Aorta (tissue), 5 donors: ENCODE measurements at places on chromosomes 12 and 14. TPM values are rescaled to one million over a fixed set of nuclear protein-coding genes. Genes with fewer than 3 reads are reported as not detected.
A peak's percentile ranks its signal among the peaks of the same experiment; 100 is the strongest.

DNA sequence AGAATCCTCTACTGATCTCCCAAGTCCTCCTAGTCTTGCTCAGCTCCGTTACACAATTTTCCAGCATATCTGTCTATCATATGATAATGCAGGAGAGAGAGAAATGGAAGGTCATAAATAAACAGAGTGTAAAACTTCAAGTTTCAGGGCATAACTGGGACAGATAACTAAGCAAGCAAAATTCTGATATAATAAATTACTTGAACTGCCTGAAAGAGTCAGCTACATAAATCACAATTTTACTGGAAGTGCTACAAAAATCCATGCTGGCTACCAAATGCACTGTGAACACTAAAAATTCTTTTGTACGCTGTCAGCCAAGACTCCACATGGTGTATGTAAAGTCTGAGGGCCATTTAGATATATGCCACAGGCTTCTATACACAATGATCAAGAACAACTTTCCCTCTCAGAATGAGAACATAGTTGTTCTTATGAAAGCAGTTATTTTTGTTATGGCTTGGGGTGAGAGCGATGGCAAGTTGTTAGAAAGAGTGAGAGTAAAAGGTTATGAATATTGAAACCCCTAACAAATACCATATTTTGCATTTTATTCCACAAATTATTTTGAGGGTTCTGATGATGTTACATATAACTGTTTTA, 41.1 kb downstream of the GRIP1 start:
- no peaks in the 10 kb centered on the region for H3K27me3 ChIP-seq
- H3K4me3 ChIP-seq: no peak overlapping the region
- H3K27ac ChIP-seq: no peak overlapping the region
- no peaks in the 10 kb centered on the region for H3K36me3 ChIP-seq

DNA sequence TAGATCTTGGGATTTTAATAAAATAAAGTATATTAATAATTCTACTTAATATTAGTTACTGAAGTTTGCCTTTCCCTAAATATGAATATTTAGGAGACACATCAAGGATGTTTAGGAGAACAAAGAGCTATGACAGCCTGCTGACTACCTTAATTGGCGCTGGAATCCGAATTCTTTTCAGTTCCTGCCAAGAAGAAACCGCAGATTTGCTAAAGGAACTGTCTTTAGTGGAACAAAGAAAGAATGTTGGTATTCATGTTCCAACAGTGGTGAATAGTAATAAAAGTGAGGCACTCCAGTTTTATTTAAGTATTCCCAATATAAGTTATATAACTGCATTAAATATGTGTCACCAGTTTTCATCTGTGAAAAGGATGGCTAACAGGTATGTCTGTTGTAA, 54.5 kb downstream of the MIS18BP1 start:
- no peak for DNase-seq
- no peak overlapping the region for H3K4me3 ChIP-seq
- H3K4me1 ChIP-seq: no peaks in the 10 kb centered on the region

DNA sequence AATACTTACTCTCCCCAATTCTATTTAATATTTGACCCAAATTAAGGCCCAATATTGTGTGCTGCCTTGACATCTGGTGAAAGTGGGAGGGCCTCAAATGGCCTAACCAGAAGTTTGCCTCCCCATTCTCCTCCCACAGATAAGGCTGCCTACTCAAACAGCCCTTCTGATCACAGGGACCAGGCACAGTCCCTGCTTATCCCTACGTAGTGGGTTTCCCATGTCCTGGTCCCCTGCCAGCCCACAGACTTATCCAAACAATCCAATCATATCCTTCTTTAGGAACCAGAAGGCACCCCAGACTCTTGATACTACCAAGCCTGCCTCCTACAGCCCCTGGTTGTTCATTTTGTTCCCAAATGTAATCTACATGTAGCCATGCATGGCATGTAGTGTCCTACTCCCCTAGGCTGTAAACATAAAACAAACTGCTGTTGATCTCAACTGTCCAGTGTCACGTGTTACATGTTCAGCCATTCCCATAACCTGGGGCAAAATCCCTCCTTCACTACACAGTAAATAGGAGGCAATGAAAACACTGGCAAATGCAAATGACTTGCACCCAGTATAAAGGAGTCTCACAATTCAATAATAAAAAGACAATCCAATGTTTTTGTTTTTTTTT, 49.3 kb downstream of the EEA1 start:
- peaks cover 3% of the 10 kb centered on the region for H3K36me3 ChIP-seq
- H3K4me1 ChIP-seq: no peaks in the 10 kb centered on the region
- no peak overlapping the region for H3K4me3 ChIP-seq
- DNase-seq: no peak
- no peak overlapping the region for H3K27ac ChIP-seq

DNA sequence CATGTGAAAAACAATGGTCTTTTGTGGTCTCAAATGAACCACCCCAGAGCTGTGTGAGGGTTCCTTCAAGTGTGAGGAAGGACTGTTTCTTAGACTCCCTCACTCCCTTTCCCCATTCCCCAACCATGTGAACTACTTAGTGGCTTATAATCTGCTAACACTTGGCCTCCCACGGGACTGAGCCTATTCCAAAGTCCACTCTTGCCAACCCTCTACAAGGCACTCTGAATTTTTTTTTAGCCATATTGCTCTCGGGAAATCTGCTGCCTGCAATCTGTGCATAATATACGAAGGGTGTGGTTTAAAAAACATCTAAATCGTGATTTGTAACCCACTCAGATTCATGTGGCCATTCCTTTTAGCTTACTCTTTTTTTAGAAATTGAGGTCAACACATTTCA, 2.6 kb downstream of the SVOP start:
- no peak overlapping the region for H3K27ac ChIP-seq
- H3K36me3 ChIP-seq: no peaks in the 10 kb centered on the region
- no peak overlapping the region for H3K4me3 ChIP-seq
- peaks cover 3% of the 10 kb centered on the region for H3K27me3 ChIP-seq
- no peaks in the 10 kb centered on the region for H3K4me1 ChIP-seq
- DNase-seq: no peak

- H3K27ac ChIP-seq: peak overlapping the region; percentile 2
- no peak overlapping the region for H3K4me3 ChIP-seq
- DNase-seq: no peak
- H3K4me1 ChIP-seq: no peaks in the 10 kb centered on the region
- H3K36me3 ChIP-seq: no peaks in the 10 kb centered on the region
- H3K27me3 ChIP-seq: no peaks in the 10 kb centered on the region
Observed at GRCh38 chr12:57112492-57113294, 1.5 kb upstream of the STAT6 start.

- H3K27me3 ChIP-seq: no peaks in the 10 kb centered on the region
- peaks cover 3% of the 10 kb centered on the region for H3K36me3 ChIP-seq
- DNase-seq: peak; percentile 86
- no peak overlapping the region for H3K4me3 ChIP-seq
Observed at GRCh38 chr14:23062002-23062401, 4.7 kb upstream of the CDH24 start.

DNA sequence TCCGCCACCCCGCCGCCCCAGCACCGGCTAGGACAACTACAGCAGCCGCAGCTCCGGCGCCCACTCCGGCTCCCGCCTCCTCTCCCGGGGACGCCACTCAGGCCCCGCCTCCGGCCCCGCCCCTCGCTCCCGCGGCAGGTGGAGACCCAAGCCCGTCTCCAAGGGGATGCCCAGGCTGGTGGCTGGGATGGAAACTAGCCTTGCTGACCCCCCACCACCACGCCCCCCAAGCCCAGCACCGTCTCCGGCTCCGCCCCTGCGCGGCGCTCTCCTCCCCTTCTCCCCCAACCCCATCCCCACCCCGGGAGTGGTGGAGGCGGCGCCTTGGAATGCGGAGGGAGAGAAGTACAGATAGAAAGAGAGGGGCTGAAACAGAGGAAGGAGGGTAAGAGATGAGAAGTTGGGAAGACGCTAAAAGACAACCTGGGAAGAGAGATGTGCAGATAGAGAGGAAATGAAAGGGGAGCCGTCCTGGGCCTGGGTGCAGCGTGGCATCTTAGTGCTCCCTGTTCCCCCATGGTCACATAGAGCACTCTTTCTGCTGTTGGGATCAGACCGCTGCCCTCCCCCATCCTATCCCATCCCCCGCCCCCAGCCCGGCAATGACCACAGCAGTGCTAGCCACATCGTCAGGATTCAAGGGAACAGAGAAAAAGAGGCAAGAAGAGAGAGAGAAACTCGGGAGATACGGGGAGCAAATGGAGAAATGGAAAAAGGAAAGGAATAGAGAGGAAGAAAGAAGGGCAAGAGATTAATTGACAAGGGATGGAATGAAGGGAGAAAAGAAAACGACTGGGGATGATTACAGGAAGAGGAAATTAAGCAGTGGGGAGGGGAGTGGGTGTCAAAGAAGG, at the start of gene ITGA7:
ITGA7 (minus strand) TSS at position 64 of the 854 bp plus-strand sequence. CDS start 222 bp downstream, outside the sequence.
- peaks cover 7% of the 10 kb centered on the region for H3K4me1 ChIP-seq
- H3K4me3 ChIP-seq: peak within 1 kb of the TSS; percentile 54
- DNase-seq: peak; percentile 90
- no peaks in the 10 kb centered on the region for H3K27me3 ChIP-seq
- H3K36me3 ChIP-seq: no peaks in the 10 kb centered on the region
- H3K27ac ChIP-seq: peak within 1 kb of the TSS; percentile 86

DNA sequence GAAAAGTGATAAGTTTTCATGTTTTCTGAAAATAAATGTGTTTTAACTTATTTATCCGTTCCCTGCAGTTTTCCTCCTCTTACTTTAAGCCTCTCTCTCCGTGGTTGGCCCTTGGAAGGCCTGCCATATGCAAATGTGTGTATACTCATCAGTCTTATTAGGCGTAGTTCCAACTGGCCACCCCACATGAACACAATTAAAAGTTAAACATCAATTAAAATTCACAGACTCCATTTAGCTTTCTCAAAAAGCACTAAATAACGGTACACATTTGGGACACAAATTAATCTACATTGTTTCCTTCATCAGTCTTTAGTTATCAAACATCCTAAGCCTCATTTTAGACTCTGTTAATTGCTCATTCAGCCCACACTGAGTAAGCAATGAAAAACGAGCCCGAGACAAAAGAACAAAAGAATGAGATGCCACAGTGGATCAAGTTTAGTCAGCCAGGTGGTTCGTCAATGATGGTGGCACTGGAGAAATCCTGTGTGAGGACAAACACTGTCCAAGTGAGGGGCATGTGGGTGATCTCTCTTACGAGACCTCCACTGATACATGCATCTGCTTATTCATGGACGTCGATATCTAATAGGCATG, 76.0 kb upstream of the TMCC3 start:
- DNase-seq: no peak
- H3K4me1 ChIP-seq: no peaks in the 10 kb centered on the region
- no peaks in the 10 kb centered on the region for H3K27me3 ChIP-seq
- no peaks in the 10 kb centered on the region for H3K36me3 ChIP-seq

GRCh38 chr12:130603396-130603965, 112.6 kb downstream of the RIMBP2 start:
- H3K27ac ChIP-seq: no peak overlapping the region
- no peaks in the 10 kb centered on the region for H3K36me3 ChIP-seq
- no peak overlapping the region for H3K4me3 ChIP-seq
- no peaks in the 10 kb centered on the region for H3K4me1 ChIP-seq
- DNase-seq: no peak

DNA sequence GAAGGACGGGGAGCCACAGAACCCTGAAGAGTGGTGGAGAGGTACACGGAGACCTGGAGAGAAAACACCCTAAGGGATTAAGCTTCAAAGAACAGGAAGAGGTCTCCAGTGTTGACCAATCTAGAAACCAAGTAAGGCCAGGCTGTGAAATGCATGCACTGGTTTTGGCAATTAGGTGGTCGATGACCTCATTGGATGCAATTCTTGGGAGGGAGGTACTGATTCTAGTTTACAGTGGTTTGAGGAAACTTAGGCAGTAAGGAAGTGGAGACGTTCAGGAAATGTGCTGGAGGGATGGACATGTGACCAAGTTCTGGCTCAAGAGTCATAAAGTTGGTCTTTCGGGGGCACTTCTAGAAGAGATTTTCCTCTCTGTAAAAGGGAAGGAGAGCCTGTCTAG, 91.3 kb upstream of the CEP83 start:
- no peak overlapping the region for H3K27ac ChIP-seq
- no peak overlapping the region for H3K4me3 ChIP-seq
- DNase-seq: no peak
- H3K27me3 ChIP-seq: no peaks in the 10 kb centered on the region
- no peaks in the 10 kb centered on the region for H3K36me3 ChIP-seq
- no peaks in the 10 kb centered on the region for H3K4me1 ChIP-seq

DNA sequence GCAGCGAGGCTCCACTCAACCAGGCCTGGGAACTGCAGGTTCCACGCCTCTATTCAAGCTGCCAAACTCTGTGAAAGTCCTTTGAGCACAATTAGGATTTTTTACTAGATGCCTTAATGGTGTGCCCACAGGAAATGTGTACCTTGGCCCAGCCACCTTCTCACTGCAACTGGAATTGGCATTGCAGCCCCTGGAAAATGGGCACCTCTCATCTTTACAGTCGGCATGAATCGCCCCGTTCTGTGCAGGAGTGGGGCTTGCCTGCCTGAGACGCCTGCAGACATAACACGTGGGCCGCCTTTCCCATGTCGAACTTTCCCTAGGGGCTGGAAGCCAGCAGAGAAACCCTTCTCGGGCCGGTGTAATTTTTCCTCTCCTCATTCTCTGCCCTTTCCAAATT, 42.0 kb upstream of the ELK3 start:
- no peaks in the 10 kb centered on the region for H3K4me1 ChIP-seq
- DNase-seq: no peak
- H3K27me3 ChIP-seq: no peaks in the 10 kb centered on the region

DNA sequence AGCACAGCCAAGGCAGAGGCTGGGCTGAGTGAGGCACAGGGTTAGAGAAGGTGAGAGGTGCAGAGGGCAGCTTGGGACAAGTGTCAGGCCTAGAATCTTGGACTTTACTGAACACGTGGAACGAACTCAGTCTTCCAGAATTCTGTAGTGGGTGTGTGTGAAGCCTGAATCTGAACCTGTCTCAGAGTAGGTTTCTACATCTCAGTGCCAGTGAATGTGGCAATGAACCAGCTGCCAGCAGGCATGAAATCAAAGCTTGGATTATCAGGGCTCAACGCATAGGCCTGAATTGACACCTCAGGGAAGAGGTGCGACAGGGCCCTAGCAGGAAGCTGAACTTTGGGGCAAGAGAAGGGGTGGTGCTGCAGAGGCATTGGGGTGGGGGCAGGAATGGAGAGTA, 104.6 kb downstream of the SAMD4A start:
- H3K27ac ChIP-seq: peak overlapping the region; percentile 84
- no peak for DNase-seq
- H3K27me3 ChIP-seq: no peaks in the 10 kb centered on the region
- no peaks in the 10 kb centered on the region for H3K36me3 ChIP-seq
- H3K4me3 ChIP-seq: no peak overlapping the region

DNA sequence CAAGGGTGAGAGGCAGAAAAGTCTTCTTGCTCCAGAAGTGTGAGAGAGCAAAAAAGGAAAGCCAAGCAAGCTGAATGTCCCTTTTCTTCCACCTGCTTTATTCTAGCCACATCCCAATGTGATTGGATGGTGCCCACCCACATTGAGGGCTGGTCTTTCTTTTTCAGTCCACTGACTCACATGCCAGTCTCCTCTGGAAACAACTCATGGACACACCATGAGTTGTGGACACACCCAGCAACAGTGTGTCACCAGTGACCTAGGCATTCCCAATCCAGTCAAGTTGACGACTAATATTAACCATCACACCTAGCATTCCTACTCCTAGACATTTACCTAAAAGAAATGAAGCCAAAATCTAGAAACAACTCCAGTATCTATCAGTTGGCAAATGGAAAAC, 7.2 kb upstream of the DICER1 start:
- DNase-seq: no peak
- no peaks in the 10 kb centered on the region for H3K36me3 ChIP-seq
- H3K4me1 ChIP-seq: no peaks in the 10 kb centered on the region
- no peak overlapping the region for H3K4me3 ChIP-seq
- no peak overlapping the region for H3K27ac ChIP-seq
- H3K27me3 ChIP-seq: no peaks in the 10 kb centered on the region

The FAR2 gene
- 12.2 TPM for total RNA-seq

The RPL10L gene
- not detected for total RNA-seq

The LIMA1 gene
- total RNA-seq: 177 TPM

The ANKRD13A gene
- 61.9 TPM for total RNA-seq

The SOAT2 gene
- 0.63 TPM for total RNA-seq
